ENCODE measurements at places on chromosomes 11 and 22. TPM values are rescaled to one million over a fixed set of nuclear protein-coding genes. Genes with fewer than 3 reads are reported as not detected.

DNA sequence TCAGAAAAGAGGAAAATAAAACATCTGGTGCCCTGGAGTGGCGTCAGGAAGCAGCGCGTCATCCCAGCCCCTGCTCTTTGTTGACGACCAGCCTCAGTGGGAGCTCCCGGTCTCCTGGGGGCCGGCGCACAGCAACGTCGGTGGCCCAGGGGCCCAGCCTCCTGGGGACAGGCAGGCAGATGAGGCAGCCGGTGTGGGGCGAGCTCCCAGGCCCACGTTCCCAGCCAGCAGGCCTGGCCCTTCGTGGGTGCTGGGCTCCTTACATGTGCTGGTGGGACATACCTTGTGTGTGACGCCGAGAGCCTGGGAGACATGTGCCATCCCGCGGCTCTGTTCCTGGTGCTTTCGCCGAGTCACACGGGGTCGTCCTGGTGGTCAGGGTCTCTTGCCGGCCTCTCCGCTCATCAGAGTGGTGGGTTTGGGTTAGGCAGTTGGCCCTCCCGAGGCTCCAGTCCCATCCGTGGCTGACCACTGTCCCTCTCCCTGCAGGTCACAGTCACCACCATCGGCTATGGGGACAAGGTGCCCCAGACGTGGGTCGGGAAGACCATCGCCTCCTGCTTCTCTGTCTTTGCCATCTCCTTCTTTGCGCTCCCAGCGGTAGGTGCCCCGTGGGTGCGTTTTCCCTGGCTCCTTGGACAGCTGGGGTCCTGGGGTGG is 116.7 kb downstream of the KCNQ1OT1 start:
- DNase-seq = peak; percentile 49

Gene KDM4E
- not detected for total RNA-seq

- no peak for DNase-seq
These were observed 2.1 kb downstream of the EMID1 start for GRCh38 chr22:29207562-29208501.

DNA sequence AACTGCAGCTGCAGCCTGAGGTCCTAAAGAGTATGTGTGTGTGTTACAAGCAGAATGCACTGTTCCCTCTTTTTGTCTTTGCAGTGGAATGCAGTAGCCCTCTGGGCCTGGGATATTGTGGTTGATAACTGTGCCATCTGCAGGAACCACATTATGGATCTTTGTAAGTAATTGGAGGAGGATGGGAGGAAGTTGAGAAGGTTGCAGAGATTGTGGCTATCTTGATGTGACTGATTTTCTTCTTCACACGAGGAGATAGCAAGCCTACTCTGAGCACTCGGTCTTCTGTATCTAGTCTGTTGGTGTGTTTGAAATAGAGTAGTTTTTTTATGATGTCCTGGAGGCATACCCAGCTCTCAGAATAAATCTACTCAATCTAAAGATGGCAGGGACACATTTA is 2.3 kb downstream of the RBX1 start:
- DNase-seq = no peak

GRCh38 chr11:44315947-44316658 is 6.2 kb upstream of the ALX4 start:
- peak; percentile 67 for DNase-seq

- DNase-seq = no peak
These were observed 780.9 kb upstream of the RAG2 start for GRCh38 chr11:37378958-37379357.

GRCh38 chr11:134578807-134579723 is 167.0 kb upstream of the B3GAT1 start:
- DNase-seq = no peak

Gene ZNF215
- total RNA-seq = 0.80 TPM

DNA sequence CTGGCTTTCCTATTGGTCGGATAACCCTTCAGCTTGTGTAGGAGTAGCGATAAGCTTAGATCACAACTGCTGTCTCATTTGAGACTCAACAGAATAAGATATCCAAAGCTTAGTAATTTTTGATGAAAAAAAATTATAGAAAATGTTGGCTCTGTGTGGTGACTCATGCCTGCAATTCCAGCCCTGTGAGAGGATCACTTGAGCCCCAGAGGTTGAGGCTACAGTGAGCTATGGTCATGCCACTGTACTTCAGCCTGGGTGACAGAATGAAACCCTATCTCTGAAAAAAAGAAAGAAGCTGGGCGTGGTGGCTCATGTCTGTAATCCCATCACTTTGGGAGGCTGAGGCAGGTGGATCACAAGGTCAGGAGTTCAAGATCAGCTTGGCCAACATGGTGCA is 55.6 kb upstream of the RRM1 start:
- DNase-seq = no peak

DNA sequence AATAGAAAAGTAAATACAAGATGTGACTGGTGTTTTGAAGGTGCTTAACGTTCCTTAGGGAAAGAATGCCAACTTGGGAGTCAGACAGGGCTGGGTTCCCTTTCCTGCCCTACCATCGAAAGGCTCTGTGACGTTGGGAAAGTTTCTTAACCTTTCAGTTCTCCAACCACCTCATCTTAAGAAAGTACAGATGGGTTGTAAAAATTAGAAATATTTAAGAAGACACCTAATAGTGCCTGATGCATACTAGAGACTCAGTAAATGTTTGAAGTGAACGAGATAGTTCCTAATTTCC is 1.1 kb downstream of the GTPBP1 start:
- no peak for DNase-seq

Gene EFCAB6
- total RNA-seq = 4.4 TPM

DNA sequence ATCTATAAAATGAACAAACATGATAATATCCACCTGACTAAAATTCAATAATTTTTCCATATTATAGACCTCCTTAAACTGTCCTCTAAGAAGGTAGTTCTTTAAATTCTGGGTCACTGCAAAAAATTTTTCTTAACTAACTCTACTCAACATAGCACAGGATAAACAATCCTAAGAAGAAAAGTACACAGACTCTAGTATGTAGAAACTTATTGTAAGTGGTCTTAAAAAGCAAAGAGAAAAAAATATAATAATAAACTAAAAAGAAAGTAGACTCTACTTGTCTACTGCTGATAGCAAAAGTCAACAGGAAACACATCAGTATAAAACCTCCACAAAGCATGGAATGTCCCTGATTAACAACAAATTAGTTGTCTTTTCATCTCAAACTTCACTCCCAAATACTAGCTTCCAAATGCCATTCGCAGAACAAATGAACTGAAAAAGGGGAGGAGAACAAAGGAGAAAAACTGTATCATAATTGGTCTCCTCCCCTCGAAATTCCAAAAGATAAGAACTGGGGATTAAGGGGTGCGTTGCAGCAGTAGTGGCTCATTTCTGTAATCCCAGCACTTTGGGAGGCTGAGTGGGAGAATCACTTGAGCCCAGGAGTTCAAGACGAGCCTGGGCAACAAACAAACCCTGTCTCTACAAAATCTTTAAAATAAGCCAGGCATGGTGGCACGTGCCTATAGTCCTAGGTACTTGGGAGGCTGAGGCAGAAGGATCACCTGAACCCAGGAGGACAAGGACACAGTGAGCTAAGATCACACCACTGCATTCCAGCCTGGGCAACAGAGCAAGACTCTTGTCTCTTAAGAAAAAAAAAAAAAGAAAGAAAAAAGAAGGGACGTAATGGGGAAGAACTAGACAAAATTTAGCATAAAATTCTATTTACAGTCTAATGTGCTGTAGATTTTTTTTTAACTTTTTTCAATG is 6.5 kb downstream of the FCHSD2 start:
- DNase-seq = no peak

Gene PHF21B
- 1.6 TPM for total RNA-seq

Gene RAG2
- not detected for total RNA-seq

Measured in sciatic nerve (tissue), 2 donors.